ENCODE measurements at places on chromosomes 11 and 22.

DNA sequence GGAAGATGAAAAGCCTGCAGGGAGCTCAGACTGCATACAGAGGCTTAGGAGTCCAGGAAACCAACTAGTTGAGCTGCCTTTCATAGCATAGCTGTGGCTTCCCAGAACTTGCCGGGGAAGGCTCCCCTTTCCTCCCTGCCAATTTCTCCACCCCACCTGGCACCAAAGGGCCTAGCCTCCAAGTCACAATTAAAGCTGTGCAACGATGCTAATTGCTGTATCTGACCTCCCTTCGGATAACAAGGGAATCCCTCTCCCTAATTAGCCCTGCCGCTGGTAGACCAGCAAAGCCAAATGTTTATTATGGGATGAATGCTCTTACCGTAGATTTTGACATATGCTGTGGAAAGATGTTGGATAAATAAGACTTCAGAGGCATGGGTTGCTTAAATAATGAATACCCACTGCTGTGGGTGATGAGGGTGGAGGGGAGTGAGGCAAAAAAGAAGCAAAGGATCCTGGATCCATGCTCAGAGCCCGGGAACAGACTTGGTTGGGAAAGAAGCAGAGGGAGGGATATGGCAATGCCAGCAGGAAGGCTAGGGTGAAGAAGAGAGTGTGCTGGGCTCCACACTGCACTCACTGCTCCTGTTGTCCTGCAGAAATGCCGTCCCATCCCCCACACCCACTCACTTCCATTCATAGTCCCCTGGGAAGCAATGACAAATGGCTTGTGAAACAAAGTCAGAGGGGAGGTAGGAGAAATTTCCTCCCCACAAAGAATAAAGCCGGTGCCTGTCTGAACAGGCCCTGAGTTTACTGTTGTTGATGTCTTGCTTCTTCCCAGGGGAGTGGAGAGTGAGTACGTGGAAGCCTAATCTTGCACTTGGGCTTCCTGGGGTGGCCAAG lies 608.1 kb upstream of the CADM1 start:
- no peak for DNase-seq

DNA sequence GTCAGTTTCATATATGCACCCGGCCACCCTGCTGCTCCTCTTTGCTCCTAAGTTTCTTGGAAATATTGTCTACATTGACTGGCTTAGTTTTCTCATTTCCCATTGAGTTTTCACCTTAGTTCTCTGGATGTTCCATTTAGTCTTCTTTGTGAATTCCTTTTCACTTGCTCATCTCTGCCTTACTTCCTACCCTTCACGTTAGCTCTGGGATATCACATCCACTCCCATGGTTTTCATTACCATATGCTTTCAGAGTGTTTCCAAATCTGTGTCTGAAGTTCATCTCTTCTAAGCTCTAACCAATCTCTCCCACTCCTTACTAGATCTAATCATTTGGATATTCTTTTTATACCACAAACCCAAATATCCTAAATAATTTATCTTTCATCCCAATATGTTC lies 226.4 kb downstream of the FAM76B start:
- no peak for DNase-seq

GRCh38 chr11:111981270-111981669 lies 43.9 kb upstream of the DLAT start:
- no peak for DNase-seq

DNA sequence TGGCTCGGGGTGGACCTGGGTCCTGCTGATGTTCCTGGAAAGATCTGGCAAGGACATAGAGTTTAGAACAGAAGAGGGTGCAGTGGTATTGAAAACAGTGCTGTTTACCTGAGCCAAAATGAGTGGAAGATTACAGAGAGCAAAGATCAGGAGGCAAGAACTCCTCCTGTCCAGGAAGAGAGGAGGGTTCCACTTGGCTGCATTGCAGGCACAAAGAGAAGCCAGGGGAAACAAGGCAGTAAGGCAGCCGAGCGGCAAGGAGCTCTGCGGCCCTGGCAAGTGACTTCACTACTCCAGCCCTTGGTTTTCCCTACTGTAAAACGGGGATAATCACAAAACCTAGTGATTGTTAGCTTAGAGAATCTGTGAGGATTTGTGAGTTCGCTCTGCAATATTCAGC lies 3.7 kb upstream of the PACSIN2 start:
- DNase-seq, result no peak

DNA sequence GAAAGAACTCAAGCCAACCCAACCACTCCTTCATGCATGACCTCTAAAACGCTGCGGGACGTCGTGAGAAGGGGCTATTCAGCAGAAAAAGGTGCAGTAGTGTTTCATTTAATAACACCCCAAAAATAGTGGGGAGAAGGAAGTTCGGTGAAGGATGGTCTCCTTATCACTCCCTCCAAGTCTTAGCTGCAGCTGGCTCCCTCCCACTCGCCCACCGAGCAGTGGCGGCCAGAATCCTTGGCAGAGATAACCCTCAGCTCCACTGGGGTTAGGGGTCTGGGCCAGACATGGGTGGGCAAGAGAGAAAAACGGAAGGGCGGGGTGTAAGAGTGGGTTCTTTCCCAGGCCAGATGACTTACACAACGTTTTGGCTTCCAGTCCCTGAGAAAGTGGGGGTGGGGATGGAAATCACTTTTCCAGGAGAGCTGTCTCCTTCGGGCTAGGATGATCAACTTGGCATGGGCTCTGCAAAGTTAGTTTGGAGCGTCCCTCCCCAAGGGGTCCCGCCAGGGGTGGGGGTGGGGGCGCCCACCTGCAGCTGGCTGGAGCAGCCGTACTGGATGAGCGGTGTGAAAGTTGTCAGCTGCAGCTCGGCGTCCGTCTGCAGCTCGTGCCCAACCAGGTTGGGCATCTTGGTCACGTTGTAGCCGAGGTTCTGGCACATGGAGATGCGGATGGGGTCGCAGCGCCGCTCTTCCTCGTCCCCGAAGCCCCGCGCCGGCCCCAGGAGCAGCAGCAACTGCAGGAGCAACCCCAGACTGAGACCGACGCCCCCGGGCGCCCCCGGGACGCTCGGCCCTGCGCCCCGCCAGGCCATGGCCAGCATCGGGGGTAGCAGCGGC lies 705 bp downstream of the FZD4 start:
- no peak for DNase-seq

DNA sequence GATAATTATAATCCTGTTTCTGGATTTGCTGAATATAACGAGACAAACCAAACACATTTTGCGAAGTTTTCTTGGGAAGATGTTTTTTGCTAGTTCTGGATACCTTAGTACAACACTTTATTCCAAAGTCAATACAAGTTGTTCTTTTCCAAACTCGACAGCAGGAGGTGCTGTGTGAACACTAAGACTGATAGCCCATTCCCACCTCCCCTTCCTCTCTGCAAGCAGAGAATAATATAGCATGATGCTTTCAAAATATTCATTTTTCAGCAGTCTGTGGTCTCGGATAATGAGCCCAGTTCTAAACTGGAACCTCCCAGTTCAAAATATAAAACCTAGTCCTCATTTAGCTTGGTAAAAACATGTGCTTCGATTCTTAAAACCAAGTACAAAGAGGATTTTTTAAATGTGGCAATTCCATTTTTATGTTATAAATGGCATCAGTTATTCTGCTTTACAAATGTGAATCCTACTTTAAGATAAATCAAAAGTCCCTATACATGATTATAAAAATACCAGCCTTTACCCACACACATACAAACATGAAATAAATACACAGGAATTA lies 129.1 kb downstream of the DCDC1 start:
- DNase-seq, result no peak

DNA sequence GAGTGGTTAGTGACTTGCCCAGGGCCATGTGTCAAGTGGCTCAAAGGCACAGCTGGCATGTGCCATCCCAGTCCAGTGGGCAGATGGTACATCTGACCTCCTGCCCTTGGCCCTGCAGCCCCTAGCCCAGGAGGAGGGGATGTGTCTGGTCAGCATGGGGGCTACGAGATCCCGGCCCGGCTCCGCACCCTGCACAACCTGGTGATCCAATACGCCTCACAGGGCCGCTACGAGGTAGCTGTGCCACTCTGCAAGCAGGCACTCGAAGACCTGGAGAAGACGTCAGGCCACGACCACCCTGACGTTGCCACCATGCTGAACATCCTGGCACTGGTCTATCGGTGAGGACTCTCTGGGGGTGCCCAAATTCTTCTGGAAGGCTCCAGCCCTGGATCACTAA lies 5.7 kb upstream of the RAB1B start:
- no peak for DNase-seq

- DNase-seq, result no peak
These were observed 679.6 kb downstream of the NTM start for GRCh38 chr11:132050049-132050448.

DNA sequence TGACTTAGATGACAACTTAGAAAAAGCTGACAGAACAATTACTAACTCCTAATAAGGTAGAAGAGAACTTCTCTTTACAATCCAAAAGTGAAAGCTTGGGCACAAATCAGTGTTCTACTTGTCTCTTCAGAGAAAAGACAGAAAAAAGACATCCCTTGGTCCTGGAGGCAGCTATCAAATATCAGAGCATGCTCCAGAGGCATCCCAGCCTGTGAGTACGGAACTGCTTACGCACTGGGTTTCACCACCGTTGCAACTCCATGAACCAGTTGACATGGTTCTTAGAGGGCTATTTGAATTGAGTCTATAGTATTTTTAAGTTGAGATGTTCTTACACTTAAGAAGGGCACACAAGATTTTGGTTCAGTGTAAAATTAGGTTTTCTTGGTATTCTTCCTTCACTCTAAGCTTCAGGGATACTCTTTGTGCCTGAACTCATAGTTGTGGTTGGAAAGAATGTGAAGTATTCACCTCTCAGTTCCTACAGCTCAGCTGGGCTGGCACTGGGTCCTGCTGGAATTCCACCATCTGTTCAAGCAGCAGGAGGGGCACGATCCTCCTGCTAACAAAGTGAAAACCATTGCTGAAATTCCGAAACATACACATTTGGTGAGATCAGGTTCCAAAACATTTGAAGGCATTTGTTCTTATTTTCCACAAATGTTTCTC lies 6.3 kb downstream of the AKIP1 start:
- no peak for DNase-seq

- no peak for DNase-seq
These were observed 123.9 kb downstream of the CTNND1 start for GRCh38 chr11:57885298-57886050.

DNA sequence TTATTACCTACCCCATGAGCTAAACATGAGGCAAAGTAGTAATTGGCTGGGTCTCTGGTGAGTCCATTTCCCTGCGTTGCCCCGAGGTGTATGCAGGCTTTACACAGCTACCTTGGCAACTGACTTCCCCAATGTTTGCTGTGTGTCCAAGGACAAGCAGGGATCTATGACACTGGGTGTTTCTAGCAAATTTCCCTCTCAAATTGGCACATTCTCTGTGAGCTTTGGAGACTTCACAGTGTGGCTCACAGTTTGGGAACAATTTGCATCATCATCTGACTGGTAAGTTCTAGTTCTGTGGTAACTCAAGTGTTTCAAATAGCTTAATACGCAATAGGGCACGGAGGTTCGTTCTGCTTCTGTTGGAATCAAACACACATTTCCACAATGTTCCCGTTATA lies 12.5 kb downstream of the NNMT start:
- no peak for DNase-seq

DNA sequence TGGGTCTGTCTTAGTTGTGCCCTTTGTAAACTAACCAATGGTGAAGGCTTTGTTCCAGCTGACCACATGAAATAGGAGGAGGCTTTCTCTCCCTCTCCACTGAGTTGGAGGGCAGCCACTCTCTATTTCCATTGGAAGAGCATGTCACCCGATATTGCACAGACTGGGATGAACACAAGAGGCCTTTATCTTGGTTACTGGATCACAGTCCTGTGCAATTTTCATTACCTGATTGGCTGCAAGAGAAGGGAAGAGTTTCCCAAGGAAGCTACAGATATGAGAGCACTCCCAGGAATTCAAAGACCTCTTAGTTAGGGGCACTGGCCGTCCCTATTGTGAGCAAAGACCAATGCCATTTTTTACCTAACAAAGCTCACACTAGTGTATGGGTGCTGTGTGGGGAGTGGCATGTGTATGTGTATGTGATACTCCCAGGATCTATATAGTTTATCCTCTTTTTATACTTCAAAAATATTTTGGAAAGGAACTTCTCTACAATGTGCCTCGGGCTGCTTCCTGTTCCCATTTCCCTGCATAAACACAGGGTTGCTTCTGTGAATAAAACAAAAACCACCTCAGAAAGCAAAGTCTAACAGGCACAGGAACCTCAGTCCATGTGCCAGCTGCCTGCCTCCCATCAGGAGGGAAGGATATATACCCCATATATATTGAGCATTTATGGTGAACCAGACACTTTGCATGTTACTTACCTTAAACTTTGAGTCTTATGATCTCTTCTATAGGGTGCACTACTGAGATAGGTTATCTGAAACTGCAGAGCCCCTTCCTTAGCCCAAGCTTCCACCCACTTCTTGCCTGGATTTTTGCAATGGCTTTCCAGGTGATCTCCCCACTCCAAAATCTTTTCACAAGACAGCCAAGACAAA lies 126.5 kb downstream of the RASSF10 start:
- DNase-seq, result no peak

DNA sequence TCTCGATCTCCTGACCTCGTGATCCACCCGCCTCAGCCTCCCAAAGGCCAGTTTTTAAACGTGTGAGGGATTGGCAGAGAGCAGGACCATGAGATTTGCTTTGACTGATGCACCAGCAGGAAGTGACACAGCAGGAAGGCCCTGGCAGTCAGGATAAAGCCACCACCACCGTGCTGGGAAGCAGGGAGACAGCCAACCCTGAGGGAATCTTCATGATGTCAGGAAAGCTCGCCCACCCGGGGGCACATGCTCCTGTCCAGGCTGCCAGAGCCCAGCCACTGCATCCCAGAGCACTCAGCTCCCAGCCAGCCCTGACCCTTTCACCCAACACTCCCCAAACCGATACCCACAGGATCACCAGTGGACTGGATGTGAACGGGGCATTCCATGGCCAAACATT lies 6.1 kb downstream of the TUBGCP6 start:
- DNase-seq, result no peak

Measured in type B pancreatic cell (in vitro differentiated cells).